Bone marrow (tissue), 2 donors: ENCODE measurements at places on chromosomes 2 and 18.

GRCh38 chr18:78647018-78647417 lies 332.6 kb upstream of the SALL3 start:
- DNase-seq = no peak

GRCh38 chr2:143994961-143995360 lies 525.0 kb downstream of the ZEB2 start:
- no peak for DNase-seq

DNA sequence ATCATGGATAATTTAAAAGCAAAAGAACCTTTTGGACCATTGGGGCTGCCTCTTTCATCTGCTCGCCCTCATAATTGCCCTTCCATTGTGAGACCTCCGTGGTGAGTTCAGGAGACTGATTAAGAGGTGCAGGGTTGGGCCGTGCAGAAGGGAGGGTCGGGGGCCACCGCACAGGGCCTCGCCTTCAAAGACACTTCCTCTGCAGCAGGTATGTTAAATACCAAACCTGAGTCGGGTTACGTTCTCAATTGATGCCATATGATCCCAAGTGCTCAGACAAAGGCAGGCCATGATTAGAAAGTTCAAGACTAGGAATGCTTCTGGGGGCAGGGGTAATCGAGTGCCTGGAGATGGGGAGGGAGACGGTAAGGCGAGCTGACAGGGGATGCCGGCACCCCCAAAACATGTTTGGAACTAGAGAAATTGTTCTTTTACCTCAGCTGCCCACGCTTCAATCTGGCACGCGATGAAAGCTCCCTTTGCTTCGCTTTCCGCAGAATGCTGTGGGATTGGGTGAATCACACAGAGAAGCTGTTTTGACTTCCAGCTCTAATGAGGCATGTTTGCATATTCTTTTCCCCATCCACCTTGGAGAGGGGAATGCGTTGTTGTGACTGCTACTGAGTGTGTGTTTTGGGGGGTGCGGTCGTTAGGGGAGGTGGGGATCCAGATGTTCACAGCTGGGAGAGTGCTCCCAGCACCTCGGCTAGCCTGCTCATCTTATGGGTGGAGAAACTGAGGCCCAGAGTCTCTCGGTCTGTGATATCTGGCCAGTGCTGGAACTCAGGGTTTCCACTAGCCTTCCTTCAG lies 309.1 kb downstream of the MYCN start:
- no peak for DNase-seq

GRCh38 chr2:61187085-61187484 lies 25.1 kb downstream of the C2orf74 start:
- no peak for DNase-seq

GRCh38 chr18:23103449-23103848 lies 31.8 kb upstream of the CABLES1 start:
- no peak for DNase-seq

DNA sequence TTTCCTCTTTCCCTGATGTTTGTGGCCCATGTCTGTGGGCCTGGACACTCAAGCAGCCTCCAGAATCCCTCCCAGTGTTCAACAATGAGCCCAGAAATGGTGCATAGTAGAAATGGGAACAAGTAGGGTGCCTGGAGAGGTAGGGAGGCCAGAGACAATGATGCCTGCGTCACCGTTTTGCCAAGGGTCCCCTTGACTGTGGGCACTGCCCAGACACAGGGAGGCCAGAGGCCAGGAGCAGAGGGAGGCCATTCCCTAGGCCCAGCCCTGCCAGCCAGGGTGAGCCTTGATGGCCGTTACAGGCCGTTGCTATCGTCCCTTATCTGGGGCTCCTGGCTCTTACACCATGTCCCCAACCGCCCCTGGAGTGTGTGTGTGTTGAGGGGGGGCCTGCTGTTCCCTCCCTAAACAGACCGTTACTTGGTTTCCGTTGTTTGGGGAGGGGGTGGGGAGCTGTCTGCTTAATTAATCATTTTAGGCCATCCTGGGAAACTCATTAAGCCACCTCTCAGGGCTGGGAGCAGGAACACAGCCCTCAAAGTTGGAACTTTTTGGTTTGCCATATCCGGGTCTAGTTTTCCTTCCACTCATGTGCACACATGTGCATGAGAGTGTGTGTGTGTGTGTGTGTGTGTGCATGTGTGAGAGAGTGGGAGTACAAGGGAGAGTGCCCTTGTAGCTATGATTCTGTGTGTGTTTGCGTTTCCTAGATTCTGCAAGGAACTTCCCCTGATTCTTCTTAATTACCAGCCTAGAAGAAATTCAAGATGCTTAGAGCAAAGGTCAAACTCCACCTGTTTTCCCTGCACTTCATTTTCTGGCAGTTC lies 135.2 kb upstream of the HAAO start:
- DNase-seq = peak; percentile 84

GRCh38 chr2:86323273-86324021 lies 14.0 kb downstream of the REEP1 start:
- DNase-seq = no peak

GRCh38 chr2:50443288-50443687 lies 588.6 kb downstream of the NRXN1 start:
- no peak for DNase-seq

- DNase-seq = peak; percentile 20
Measured at GRCh38 chr2:47486841-47487497, 84.0 kb downstream of the MSH2 start.

- no peak for DNase-seq
Measured at GRCh38 chr2:43495727-43496126, 100.1 kb downstream of the THADA start.

GRCh38 chr2:24107-24506 lies 22.2 kb downstream of the FAM110C start:
- no peak for DNase-seq

GRCh38 chr2:168424971-168425370 lies 31.1 kb upstream of the CERS6 start:
- DNase-seq = no peak

DNA sequence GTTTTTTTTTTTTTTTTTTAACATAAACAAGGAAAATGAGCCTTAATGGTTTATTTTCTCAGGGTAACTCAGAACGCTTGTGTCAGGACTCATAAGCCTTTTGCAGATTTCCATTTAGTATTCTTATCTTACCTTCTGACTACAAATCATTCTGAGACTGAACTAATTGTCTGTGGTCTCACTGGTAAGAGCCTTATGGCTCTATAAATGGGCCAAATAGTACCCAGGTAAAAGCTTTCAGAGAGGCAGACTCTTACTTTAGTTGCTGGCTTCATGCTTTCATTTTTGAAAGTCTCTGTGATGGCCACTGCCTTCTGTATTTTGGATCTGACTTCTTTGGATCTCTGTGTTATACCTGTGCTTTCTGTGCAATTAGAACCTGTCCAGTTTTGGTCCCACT lies 403.4 kb downstream of the RIT2 start:
- DNase-seq = no peak

- DNase-seq = no peak
Measured at GRCh38 chr18:48575301-48575657, 36.4 kb downstream of the CTIF start.

DNA sequence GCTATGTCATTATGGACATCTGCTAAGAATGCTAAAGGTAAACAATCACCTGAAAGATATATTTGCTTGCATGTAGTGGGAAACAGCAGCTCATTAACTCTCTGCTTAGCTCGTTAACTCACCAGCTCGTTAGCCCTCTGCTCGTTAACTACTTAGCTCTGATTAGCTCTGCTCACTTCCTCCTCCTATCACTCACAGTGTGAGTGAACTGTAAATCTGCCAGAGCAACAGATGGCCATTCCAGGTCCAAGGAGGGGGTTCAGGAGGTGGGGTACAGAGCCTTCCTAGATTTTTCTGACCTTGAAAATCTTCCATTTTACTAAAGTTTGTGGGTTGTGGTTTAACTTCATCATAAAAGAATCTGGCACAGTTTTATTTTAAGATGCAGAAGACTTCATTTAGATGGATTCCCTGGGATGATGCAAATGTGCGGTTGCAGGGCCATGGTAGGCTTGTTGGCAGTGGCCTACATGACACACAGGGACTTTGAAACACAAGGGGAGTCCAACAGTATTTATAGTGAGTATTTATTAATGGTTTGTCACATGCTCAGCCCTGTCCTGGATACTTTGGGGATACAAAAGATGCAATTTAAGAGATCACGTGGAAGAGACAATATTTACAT lies 1633.7 kb upstream of the CELF4 start:
- no peak for DNase-seq

GRCh38 chr2:42878581-42878980 lies 86.2 kb upstream of the HAAO start:
- no peak for DNase-seq

GRCh38 chr2:171957061-171957460 lies 34.8 kb downstream of the HAT1 start:
- no peak for DNase-seq

- DNase-seq = no peak
Measured at GRCh38 chr2:170587922-170588321, 127.2 kb upstream of the SP5 start.

DNA sequence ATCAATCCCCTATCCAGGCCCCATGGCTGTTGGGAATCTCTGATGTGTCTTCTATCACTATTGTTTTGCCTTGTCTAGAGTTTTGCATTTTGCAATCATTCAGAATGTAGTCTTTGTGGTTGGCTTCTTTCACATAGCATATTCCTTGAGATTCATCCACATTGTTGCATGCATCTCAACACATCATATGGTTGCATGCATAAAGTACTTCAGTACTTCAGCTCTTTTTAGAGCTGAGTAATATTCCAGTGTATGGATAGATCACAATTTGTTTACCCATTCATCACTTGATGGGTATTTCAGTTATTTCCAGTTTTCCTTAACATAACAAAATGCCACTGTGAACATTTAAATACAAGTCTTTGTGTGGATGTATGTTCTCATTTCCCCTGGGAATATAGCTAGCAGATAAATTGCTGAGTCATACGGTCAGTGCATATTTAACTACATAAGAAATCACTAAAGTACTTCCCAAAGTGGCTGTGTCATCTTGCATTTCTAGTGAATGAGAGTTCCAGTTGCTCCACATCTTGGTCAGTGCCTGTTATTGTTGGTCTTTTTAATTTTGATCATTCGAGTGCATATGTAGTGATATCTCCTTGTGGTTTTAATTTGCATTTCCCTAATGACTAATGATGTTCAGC lies 138.8 kb downstream of the BCL11A start:
- DNase-seq = no peak

DNA sequence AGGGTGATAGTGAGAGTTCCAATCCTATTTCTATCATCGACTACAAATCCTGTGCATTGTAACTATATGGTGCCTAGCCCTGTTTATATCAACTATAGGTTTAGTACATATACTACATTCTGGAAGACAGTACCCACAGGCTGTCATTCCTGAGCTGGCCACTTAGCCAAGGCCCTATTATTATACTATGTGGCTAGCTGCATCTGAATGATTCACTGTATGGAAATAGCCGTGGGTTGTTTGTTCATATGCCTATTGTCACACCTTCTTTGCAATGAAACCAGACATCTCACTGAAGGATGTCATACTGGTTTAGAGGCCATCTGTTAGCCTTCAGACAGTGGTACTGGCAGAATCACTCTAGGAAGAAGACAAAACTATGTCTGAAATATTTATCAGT lies 62.3 kb upstream of the FSIP2 start:
- DNase-seq = no peak

DNA sequence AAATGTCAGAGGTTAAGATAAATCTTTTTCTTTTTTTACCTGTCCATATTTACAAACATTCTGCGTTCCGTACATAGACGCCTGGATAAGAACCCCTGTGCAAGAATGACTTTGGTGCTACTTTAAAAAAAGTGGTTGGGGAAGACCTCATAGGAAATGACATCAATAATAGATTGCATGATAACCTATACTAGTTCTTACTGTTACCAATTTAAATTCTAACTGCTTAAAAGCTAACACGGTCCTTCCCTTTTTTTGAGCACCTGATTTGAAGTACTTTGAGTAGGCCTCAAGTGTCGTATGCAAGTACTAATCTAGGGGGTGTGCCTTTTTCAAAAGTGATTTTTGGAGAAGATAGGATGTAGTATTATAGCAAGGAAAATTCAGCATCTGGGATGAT lies 2.1 kb downstream of the SLC39A10 start:
- DNase-seq = peak; percentile 35

DNA sequence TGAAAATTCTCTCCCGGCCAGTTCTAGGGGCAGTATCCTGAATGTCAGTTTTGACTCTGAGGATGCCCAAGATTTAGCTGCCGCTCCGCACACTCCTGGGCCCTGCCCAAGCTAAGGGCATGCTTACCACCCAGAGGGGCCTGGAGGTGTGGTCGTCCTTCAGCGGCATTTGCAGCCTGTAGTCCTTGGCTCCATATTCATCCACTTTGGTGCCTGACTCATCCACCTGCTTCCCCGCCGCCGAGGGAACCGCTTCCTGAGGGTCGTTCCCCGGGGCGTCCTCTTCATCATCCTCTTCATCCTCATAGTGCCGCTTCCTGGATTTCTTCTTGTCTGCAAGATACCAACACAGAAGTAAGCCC lies 577 bp downstream of the ERCC3 start:
- DNase-seq = no peak

DNA sequence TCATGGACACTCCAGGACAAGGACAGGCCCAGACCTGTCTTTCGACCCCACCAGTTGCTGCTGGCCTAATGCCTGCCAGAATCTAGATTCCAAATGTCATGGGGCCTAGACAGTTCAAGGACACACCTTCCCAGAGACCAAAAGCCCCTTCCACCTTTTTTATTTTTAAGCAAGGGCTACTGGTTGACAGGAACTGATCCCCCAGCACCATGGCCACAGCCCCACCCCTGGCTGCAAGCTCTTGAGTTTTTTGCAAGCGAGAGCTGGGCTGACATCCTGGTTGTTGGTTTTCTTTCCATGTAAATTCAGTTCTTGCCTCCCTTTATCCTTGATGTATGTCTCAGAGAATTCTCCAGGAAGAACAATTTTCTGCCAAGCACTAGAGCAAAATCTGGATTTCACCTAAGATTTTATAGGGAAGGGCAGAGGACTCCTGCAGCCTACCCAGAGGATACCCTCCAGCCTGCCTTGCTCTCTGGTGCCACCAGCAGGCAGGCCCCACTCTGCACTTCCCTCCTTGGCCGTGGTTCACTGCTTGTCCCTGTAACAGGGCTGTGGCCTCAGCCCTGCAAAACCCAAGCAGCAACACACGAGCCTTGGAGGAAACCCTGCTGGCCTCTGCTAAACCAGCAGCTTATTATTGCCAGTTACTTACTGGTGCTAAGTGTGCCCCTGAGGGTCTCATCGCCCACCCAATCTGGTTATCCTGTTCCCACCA lies 97.7 kb downstream of the TWIST2 start:
- no peak for DNase-seq

DNA sequence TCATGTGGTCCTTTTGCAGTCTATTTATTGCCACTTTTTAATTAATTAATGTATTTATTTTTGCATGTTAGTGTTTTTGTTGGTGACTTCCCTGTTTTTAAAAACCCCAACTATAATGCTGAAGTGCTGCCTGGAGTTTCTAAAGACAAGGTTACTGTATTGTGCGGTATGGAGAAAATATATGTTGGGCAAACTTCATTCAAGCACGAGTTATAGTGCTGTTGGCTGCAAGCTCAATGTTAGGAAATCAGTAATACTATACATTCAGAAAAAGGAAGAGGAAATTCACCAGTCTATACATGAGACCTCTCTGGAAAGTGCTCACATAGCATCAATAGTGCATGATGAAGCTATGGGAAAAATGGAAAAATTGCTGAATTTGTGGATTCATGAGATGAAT lies 15.4 kb upstream of the RBMS1 start:
- DNase-seq = no peak

- no peak for DNase-seq
Measured at GRCh38 chr2:41723526-41723925, 324.3 kb upstream of the PKDCC start.
